Stimulated activated CD8-positive, alpha-beta memory T cell treated with anti-CD3 and anti-CD28 coated beads, Interleukin-4, amount 100 ng/mL, for 4 hours (primary cell): ENCODE measurements at places on chromosomes 1 and 21.

- peak; percentile 53 for DNase-seq
Measured at GRCh38 chr1:65254320-65255034, 54.9 kb upstream of the DNAJC6 start.

DNA sequence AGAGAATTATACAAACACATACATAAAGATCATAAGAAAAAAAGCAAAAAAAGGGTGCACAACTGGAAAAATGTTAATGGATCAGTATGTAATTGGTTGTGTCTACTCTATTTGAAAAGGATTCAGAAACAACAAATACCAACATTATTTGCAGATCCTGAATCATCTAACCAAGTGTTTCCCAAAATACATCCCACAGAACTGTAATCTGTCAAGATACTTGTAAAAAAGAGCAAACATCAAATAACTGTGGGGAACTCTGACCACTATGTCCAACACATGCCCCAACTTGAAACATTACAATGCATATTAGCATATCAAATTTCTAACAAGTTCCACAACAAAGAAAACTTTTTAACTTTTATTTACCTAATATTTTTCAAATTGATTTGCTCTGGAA is 22.6 kb downstream of the ANKRD13C start:
- no peak for DNase-seq

GRCh38 chr1:85629532-85629920 is 49.0 kb downstream of the CCN1 start:
- no peak for DNase-seq

DNA sequence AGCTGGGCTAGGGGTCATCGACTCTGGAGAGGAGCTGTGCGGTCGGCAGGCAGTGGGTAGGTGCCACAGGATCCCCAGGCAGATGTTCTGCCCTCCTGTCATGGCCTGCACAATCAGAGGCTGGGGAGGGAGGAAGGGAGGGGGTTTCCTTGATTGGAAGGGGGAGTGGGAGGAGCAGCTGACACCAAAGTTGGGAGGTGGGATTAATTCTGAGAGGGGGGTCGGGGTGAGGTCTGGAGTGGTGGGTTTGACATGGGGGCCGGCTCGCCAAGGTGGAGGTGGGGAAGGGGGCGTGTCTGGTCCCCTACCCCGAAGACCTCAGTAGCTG is 651 bp upstream of the HPCA start:
- no peak for DNase-seq

- no peak for DNase-seq
Measured at GRCh38 chr1:154848983-154849382, 21.1 kb downstream of the KCNN3 start.

DNA sequence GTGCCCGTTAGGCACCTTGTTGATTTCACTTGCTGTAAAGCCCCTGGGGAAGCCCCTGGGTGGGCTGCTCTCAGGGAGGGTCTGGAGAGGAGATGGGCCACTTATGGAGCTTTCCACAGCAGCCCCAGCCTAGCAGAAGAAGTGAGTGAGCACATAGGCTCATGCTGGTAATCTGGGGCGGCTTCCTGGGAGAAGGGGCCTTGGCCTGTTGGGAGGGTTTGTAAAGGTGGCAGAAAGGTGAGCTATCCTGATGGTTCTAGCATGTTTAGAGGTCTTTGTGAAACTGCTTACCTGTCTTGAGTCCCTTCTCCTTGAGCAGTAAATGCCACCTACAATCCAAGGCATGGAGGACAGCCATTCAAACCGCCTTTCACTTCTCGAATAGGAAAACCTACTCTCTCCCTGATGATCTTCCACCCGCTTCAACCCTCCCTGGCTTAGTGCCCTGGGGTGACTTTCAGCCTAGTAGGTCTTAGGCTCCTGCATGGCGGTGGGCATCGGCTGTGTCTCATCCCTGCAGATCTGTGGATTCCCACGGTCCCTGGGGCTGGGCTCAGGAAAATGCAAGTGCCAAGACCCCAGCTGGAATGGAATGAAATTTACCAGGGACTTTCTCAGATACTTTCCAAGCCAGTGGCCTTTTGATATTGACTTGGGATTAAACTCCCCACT is 87.6 kb upstream of the SELENON start:
- DNase-seq: no peak

DNA sequence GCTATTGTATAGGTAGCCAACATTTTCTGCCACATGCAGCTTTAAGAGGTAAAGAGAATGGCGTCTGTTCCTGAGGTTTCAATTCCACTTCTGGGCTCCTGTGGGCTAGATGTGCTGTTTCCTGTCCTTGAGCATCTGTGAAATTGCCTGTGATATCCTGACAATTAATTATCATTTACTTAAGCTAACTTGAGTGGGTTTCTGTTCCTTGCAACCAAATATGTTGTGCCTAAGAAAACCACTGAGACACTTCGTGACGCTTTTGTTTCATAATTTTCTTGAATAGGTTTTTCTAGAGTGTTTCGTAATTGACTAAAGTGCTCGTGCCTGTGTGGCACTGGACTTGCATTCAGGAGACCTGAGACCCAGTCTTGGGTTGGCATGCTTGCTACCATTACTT is 127.3 kb upstream of the POU3F1 start:
- no peak for DNase-seq

- DNase-seq: no peak
Measured at GRCh38 chr1:230641900-230642262, 400 bp upstream of the COG2 start.

GRCh38 chr1:64036549-64036948 is 166.9 kb upstream of the UBE2U start:
- no peak for DNase-seq

GRCh38 chr1:174580801-174581200 is 133.0 kb downstream of the GPR52 start:
- no peak for DNase-seq

DNA sequence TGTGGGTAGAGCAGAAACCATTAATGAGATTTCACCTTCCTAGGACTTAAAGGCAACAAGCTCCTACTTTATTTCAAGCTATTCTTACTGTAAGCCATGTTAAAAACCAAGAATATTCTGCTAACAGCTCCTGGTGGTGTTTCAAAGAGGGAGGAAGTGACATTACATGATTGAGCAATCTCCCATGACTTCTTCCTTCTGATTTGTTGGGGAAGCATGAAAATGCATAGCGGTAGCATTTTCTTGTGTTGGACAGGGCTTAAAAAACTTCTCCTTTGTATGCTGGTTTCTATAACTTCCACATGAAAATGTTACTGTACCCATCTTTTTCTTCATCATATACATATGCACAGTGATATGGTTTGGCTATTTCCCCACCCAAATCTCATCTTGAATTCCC is 297.0 kb upstream of the SNX7 start:
- DNase-seq: no peak

DNA sequence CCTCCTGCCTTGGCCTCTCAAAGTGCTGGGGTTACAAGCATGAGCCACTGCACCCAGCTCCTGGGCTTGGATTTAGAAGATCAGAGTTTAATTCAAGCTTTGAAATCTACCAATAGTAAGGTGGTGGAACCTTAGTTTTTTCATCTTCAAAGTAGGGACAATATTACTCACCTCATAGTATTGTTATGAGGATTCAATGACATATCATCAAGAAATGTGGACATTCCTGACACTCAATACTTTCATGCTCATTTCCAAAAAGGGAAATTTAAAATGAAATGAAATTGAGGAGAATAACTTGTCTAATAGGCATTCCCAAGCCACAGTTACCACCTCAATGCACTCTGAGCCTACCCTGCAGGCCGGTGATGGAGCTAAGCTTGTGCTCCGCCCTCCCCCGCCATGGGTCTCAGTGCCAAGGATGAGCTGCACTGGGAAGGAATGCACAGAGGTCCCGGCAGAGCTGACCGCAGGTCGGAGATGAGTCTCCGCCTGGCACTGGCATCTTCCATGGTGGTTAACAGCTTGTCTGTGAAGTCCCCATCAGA is 56.5 kb upstream of the BCAR3 start:
- no peak for DNase-seq

DNA sequence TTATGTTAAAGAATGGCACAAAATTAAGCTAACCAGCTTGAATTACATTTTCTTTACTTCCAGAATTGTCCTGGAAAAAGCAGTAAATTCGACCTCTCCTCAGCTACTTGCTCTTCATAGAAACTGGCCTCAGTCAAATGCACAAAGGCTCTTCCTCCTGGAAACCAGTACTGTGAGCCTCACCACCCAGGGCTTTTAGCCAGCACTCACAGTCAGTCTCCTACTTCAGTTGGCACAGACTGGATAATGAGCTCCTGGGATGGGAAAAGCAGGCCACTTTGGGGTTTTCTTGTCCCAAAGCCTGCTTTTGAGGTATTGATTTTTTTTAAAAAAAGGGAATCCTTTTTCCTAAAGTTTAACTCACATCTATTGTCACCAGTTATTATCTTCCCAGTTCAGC is 40.4 kb downstream of the SCYL3 start:
- DNase-seq: no peak

DNA sequence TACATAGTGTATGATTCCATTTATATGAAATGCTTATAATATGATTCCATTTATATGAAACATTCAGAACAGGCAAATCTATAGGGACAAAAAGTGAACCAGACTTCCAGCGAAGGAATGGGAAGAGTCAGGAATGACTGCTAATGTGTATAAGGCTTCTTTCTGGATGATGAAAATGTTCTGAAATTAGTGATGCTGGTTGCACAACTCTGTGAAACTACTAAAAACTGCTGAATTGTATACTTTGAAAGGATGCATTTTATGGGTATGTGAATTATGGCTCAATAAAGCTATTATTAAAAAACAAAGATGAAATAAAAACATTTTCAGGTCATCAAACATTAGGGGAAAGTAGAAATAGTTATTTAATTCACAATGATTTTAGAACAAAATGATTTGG is 14.1 kb upstream of the IL24 start:
- no peak for DNase-seq

DNA sequence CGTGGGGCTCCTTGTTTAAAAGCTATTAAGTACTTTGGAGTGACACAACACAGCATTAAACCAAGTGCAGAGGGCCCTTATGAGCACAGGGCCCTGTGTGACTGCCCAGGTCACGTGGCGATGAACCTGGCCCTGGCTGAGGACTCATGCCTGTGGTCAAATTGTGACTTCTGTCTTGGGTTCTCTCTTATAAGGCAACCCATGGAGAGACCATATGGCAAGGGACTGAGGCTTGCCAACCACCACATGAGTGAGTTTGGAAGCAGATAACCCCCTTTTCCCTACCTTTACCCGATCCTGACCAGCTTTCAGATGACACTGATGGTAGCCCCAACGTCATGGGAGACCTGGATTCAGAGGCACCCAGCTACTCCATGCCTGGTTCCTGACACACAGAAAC is 140.5 kb downstream of the ZBTB18 start:
- no peak for DNase-seq

DNA sequence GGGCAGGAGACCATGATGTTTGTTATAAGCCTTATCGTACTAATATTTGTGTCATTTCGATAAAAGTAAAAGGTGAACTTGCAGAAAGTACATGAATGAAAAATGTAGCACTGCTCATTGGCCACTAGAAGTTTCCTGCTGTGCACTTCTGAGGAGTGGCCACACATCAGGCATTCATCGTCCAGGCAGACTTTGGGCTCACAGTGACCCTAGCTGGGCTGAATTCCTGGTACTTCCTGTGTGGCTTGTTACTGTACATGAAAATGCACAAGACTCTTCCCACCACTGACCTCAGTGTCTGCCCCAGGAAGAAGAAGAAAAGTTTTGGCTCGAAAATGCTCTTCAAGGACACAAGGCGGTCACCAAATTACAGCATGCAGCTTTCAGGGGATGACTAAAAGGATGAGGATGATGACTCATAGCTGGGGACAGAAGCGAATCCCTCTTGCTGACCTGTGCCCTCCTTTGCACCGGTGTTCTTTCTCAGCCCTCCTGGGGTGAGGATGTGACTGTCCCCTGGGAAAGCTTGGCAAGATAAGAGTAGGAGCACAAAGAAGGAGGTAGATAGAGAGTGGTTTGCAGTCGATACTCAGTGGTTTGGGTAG is 252.4 kb upstream of the KAZN start:
- no peak for DNase-seq

- DNase-seq: no peak
Measured at GRCh38 chr1:78369546-78369945, 121.2 kb upstream of the PTGFR start.

GRCh38 chr1:194161591-194161990 is 975.2 kb upstream of the B3GALT2 start:
- DNase-seq: no peak

GRCh38 chr1:109185990-109186732 is 27.6 kb upstream of the SARS1 start:
- no peak for DNase-seq

DNA sequence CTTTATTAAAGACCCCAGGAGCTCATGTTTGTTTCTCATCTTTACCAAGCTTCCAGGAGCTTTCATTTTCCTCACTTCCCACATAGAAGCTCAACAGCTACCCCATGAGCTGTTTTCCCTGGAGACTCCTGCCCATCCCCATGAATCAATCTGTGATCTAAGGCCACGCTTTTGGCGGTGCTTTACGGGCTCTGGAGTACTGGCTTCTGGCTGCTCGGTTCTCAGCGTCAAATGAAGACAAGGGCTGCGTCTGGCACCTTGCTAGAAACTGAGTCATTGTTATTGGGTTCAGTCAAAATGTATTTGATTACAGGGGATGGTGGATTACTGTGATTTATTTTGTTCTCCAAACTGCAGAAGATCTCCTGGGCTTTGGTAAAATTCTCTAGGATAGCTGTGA is 39.9 kb downstream of the ACP6 start:
- DNase-seq: no peak

- DNase-seq: no peak
Measured at GRCh38 chr1:220894025-220894923, 15.0 kb downstream of the HLX start.

- DNase-seq: no peak
Measured at GRCh38 chr1:113937146-113937545, 8.0 kb downstream of the HIPK1 start.

DNA sequence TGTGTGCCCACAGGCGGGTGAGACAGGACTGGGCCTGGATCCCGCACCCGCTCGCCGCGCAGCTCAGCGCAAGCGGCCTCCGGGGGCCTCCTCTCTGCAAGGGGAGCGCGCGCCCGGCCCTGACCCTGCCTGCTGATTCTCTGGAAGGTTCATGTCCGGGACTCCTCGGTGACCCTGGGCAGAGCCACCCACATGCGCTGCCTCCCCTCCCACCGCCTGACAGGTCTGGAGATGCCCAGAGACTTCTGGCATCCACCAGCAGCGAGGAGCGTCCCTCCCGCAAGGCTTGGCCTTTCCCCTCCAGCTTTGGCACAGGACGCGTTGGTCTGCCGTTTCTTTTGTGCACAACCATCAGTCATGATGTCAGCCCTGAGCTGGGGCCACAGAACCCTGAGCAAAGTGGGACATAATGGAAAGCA is 42.0 kb upstream of the COL6A2 start:
- no peak for DNase-seq

DNA sequence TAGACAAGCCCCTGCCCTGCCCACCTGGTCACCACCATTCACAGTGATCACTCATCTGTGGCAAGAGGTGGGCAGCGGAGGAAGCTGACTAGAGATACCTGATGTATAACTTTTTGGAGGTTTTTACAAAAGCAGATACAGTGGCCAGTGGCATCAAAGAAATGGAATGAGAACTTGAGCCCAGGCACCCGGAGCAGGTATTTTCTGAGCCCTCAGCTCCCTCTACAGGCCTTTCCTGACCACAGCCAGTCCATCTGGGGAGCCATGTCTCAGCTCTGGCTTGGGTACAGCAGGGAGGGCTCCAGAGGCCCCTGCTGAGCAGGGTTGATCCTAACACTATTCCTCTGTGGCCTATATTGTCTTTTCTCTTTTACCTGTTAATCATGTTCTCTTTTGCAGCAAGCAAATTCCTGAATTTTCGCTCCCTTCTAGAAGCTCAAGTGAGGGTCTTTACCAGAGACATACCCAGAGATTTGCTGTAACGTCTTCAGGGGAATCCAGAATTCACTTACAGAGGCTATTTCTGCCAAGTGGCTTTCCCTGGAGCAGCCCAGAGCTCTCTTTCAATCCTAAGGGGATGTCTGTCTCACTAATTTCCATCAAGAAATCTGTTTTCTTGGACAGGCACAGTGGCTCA is 27.3 kb downstream of the GPR157 start:
- no peak for DNase-seq
